ENCODE measurements at places on chromosomes 13 and 19. TPM values are rescaled to one million over a fixed set of nuclear protein-coding genes. Genes with fewer than 3 reads are reported as not detected.

The MRPS31 gene
- total RNA-seq: 30.6 TPM

The KCNJ14 gene
- total RNA-seq: 3.4 TPM

The ZNF570 gene
- total RNA-seq: 11.0 TPM

The SERPINE3 gene
- total RNA-seq: not detected

The MED16 gene
- total RNA-seq: 82.0 TPM

The TEX29 gene
- total RNA-seq: 0.70 TPM

The ADPRHL1 gene
- 1.2 TPM for total RNA-seq

The OVOL3 gene
- not detected for total RNA-seq

The C19orf18 gene
- total RNA-seq: 1.2 TPM

The ZNF440 gene
- 17.7 TPM for total RNA-seq

The NTF4 gene
- total RNA-seq: not detected

The ACER1 gene
- 0.63 TPM for total RNA-seq

The DAND5 gene
- total RNA-seq: not detected

The METTL21C gene
- total RNA-seq: not detected

The ZNF808 gene
- 26.5 TPM for total RNA-seq

The ZNF724 gene
- 5.2 TPM for total RNA-seq
